ENCODE measurements at places on chromosomes 3 and 15.

- no peak for DNase-seq
Measured at GRCh38 chr3:105334138-105334882, 32.4 kb upstream of the ALCAM start.

- no peak for DNase-seq
Measured at GRCh38 chr15:41825572-41826535, 2.0 kb upstream of the JMJD7 start.

GRCh38 chr3:168213920-168214319, 118.2 kb upstream of the GOLIM4 start:
- no peak for DNase-seq

DNA sequence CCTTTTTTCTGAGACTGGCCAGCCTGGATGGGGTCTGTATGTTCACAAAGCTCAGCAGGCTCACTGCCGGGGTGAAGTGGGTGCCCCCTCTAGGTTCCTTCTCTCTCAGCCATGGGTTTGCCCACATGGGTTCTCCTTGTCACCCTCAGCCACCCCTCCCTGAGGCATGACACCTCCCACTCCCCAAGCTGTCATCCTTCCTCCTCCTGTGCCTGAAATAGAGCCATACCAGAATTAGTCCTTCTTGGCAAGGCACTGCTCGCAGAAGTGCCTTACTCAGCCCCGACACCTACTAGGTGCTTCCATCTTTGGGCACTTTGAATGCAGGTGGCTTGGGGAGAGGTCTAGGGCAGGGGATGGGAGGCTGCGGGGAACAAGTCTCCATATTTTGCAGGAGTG, 62.9 kb upstream of the SEC13 start:
- DNase-seq, result no peak

DNA sequence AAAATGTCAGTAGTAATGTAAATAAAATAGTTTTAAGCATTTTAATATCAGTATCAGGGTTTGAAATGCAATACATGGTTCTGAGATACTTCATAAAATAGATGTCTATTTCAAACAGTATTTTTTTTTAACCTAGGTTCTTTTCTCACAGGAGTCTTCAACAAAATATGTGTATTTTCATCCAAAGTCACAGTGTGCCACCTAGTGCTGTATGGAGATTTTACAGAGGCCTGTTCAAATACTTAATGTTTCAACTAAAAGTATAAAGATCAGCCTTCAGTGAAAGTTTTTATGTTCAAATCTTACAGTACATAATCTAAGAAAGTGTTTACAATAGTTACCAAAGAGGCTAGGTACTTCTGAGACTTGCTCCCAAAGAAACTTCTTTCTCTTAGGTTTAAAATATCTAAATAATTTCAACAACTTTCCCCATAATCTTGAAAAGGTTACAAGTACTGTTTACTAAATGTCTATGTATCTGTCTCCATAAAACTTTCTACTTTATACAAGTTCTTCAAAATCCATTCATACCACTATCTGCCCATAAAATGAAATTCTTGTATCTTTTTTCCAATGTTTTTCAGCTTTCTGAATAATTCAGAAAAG, 38.3 kb downstream of the SCAPER start:
- no peak for DNase-seq

DNA sequence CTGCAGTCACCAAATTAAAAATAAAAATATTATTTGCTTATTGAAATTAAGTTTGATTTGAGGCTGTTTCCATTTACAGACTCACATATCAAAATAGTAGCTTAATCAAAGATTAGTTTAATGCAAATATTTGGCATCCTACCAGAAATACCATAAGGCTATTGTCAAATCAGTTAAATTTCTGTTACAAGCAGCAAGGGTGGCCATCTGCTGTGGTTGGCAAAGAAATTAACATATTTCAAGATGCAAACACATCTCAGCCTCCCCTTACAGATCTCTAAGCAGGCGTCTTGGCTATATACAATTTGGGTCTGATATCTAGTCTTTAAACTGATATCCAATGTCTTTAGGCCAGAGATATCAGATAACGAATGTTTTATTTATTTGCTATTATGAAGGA, 83.2 kb upstream of the NEDD4 start:
- no peak for DNase-seq

GRCh38 chr3:111967068-111967467, 11.8 kb upstream of the ABHD10 start:
- no peak for DNase-seq

- DNase-seq, result no peak
Measured at GRCh38 chr3:54706738-54707137, 221.1 kb downstream of the LRTM1 start.

DNA sequence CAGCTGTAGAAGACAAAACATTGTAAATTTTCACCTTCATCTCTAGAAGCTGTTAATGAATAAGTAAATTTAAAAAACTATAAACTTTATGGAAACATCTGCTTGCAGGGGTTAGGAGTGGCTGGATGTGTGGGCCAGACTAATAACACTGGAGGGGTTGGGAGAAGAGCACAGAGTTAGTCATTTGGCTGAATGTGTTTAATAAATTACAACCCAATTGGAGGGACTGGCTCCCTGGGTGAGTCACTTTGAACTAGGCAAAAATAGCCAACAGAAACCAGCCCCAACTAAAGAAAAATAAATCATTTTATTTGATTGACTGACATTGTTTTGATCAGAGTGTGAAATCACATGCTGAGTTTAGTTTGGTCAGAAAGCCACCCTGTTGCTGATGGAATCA, 21.8 kb downstream of the DGKG start:
- no peak for DNase-seq

DNA sequence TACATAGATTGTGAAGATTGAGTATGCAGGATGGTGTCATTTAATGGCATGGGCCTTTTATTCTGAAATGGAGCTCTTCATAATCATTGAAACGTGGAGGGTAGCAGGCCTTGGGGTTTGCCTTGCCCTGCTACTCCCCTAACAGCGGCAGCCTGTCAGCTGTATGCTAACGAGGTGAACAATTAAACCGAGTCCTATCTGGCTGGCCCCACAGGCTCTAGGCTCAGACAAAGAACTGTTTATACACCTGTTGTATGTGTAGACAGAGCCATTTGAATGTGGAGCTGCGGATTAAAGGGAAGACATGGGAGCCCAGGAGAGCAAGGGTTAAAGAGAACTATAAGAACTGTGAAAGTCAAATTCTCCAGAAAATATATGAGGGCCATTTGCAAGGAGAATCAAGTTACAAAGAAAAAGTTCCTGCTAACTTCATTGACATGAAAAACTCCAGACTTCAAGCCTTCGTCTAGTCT, 116.7 kb upstream of the CGNL1 start:
- no peak for DNase-seq

DNA sequence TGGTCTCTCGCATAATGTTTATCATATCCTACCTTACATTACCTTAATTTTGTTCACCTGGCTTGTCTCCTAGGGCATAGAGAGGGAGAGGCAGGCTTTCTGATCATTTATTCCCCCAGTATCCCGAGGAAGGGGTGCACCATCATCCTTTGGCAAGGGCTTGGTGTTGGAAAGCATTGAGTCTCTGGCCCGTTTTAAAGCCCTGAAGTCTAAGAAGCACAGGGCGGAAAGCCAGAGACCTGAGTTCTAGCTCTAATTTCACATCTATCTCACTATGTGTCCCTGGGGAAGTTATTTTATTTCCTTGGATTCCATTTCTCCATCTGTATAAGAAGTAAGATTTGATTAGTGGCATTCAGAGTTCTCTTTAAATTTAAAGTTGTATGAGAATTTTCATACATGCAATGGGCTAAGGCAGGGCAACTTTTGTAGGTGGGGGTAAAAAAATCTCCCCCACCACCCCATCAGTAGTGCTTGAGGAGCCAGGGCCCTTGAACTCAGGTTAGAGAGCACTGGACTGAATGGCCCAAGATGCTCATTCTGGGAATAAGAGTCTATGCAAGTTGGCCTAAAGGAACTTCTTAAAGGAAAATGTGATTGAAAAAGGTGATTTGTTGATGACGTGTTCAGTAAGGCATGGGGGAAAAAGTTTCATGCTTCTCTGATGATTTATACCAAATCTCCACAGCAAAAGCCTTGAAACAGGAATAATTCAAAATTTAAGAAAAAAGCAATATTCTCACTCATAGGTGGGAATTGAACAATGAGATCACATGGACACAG, 10.1 kb downstream of the TMC3 start:
- DNase-seq, result no peak
